ENCODE measurements at places on chromosomes 5 and 9.

GRCh38 chr5:97545886-97546535 lies 363.0 kb upstream of the RIOK2 start:
- no peak for DNase-seq

DNA sequence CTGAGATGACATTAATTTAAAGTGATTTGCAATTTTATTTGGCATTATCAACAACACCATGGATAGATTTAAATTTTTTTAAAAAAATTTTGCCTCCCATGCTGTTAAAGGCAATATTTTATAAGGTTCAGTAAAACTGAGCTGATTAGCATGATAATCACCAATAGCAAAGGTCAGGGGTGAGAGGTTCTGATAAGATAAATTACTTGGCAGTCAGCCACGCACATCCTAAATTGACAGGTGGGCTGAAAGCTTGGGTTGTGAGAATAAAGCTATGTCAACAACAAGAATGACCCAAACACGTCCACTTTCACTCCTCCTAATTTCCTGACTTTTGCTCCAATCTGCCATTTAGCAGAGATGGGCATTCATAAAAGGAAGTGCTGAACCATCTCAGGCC lies 127.1 kb downstream of the LHFPL2 start:
- DNase-seq, result no peak

DNA sequence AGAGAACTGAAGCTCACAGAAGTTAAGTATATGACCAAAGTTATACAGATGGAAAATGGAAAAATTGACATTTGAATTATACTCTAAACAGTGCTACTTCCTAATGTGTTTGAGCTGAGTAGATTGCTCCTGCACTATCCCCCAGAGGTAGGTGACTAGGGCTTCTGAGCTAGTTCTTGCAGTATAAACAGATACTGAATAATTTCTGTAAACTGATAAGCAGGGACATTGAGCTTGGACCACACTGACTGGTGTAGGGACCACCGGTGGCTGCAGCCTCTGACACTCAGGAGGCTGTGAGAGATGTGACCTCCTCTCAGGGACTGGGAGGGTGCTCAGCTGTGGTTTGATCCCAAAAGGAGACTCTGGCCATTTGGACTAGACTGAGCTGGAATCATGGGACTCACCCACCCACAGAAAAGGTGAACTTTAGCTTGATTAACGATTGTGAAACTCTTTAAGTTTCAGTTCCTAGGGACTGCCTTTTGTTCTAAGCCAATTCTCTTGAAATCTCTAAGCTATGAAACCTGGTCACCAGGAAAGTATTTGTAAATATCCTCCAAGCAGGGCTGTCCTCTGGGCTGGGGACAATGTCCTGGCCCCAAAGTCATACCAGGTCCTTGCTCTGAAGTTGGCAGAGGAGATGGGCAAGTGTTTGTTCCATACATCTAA lies 291.5 kb downstream of the SEC61B start:
- DNase-seq, result no peak

- no peak for DNase-seq
Observed at GRCh38 chr9:32200241-32200640, 184.2 kb upstream of the ACO1 start.

- DNase-seq, result no peak
Observed at GRCh38 chr9:110040788-110041187, 167.2 kb downstream of the C9orf152 start.

All from A549 (cell line).